ENCODE measurements at places on chromosomes 1 and 21. TPM values are rescaled to one million over a fixed set of nuclear protein-coding genes. Genes with fewer than 3 reads are reported as not detected.

GRCh38 chr1:224348137-224348536, 8.5 kb upstream of the CNIH4 start:
- no peak for DNase-seq

The VCAM1 gene
- 13.2 TPM for polyA plus RNA-seq

DNA sequence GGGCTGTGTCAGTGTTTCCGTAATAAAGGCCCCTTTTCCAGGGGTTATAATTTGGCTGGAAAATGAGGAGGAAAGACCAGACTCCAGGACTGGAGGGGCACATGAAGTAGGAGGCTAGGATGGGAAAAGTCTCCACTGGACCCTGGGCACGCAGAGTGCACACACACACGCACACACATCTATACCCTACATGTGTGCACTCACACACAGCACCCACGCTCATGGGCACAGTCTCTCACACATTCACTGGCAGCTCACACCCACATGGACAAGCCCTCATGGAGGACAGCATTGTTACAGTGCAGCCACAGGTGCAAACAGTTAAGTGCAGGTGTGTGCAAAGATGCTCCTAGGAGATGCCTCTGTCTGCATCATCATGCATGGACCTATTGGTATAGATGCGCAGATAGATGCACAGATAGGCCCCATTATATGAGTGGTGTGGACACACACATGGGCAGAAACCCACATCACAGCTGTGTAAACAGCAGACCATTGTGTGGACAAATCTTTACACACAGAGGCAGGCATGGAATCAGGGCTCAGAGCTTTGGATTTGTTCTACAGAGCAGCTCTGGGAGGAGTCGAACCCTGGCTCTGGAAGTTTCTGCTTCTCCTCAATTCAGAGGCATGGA, 9.1 kb upstream of the RUNX3 start:
- no peak for DNase-seq

- DNase-seq, result no peak
These were observed 97.1 kb downstream of the DUSP10 start for GRCh38 chr1:221644663-221645258.

GRCh38 chr1:167717351-167717750, 4.4 kb upstream of the MPZL1 start:
- DNase-seq, result no peak

GRCh38 chr1:15296585-15297321, 49.7 kb downstream of the FHAD1 start:
- DNase-seq, result no peak

DNA sequence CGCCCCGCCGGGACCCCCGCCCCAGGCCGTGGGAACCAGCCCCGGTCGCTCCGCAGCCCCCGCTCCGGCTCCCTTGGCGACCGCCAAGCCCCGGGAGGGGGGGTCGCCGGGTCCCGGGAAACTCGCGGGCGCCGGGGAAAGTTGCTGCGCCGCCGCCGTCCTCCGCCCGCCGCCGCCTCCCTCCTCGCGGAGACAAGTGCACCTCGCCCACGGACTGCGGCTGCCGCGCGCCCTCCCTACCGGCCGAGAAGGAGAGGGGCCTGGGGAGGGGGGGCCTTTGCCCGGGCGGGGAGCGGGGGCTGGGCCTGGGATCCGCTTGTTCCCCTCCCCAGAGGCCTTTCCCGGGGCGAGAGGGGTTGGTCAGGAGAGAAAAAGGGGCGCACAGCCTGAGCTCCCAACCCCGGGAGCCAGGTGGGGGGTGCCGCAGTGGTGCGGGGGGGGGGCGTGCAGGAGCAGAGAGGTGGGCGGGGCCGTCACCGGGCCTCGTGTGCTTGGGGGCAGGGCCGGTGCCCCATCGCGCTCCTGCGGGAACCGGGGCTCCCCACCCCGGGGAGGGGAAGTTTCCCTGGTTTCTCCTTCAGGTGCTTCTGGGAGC, 592 bp downstream of the AGRN start:
- no peak for DNase-seq

The CCDC27 gene
- not detected for polyA plus RNA-seq

DNA sequence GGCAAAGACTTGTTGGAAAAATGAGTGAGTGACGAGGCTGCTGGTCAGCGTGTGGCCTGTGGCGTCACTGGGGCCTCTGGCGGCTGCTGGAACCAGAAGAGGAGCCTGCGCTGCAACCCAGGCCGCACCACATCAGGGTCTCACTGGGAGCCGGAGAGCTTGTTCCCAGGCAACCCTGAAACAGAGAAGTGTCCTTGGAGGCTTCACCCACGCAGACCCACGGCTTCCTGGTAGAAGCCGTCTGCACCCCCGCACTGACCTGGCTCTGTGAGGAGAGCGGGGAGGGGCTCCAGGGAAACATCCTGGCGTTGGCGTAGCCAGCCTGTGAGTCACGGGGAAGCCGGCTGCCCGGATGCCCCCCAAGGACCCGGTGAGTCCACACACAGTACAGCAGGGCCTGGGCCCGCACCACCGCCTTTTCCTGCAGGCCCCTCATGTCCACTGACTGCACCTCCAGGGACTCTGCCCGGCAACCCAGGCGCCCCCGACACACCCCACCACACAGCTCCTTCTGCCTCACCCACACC, 57.4 kb downstream of the COL6A1 start:
- no peak for DNase-seq

DNA sequence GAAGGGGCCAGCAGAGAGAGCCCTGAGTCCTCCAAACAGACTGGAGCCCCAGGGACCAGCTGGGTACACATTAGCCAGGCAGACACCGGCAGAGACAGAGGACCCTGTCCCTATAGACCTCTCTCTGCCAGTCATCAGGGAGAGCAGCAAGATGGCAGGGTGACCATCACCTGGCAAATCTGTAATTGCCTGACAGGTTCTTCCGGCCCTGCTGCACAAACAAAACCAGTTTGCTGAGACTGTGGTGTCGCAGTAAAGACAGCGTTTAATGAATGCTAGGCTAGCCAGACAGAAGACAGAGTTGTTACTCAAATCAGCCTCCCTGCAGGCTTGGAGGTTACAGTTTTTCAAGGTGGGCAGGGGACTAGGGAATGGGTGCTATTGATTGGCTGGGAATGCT, 618.9 kb downstream of the NPHP4 start:
- no peak for DNase-seq

The ATPAF1 gene
- 36.3 TPM for polyA plus RNA-seq

The NFASC gene
- polyA plus RNA-seq, result 9.5 TPM

GRCh38 chr1:98323906-98324358, 337.6 kb upstream of the SNX7 start:
- no peak for DNase-seq

The HSF2BP gene
- 0.37 TPM for polyA plus RNA-seq

DNA sequence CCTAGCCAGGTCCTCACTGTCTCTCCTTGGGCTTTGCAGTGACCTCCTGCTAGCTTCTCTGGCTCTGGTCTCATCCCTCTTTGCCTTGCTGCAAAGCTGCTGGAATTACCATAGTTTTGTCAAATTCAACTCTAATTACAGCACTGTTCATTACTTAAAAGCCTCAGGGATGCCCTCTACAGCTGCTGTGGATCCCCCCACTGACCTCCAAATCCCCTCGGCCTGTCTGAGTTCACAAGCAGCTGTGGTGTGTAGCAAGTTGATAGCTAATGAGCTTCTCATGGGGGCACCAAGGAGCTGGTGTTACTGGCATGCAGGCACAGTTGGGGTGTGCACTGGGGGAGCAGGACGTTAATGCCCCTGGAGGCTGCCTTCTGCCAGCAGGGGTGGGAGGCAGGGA, 24.8 kb downstream of the NIPAL3 start:
- no peak for DNase-seq

- no peak for DNase-seq
These were observed 185.7 kb downstream of the FOXD2 start for GRCh38 chr1:47623557-47623940.

- no peak for DNase-seq
These were observed 698 bp downstream of the MOV10 start for GRCh38 chr1:112674986-112675727.

GRCh38 chr1:205453466-205453865, 2.4 kb downstream of the BLACAT1 start:
- no peak for DNase-seq

- DNase-seq, result no peak
These were observed 67.9 kb downstream of the TBX15 start for GRCh38 chr1:118920124-118920717.

- no peak for DNase-seq
These were observed 89.2 kb downstream of the JAK1 start for GRCh38 chr1:64877151-64877550.

GRCh38 chr1:226121049-226121586, 58.6 kb downstream of the H3-3A start:
- no peak for DNase-seq

DNA sequence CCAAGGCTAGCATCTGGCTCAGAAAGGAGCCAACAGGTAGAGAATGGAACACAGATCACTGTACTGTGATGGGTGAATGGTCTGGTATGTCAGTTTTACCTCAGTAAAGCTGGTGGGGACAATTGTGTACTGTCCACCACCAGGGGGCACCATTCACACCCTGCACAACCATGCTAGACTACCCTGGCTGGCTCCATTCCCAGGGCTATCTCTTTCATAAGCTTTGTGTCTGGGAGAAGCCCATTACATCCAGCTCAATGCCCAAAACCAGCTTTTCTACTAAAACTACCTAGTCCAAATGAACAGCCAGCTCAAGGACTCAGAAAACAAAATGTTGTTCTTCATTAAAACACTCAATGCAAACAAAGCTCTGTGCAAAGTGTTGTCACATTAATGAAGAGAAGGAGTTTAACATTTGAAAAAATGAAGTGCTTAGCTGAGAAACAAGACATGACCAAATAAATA, 62.0 kb upstream of the RASAL2 start:
- DNase-seq, result peak; percentile 43

- DNase-seq, result no peak
These were observed 131.0 kb downstream of the ROR1 start for GRCh38 chr1:63904826-63905225.

The BATF3 gene
- 3.7 TPM for polyA plus RNA-seq

The FCRL6 gene
- polyA plus RNA-seq, result 0.20 TPM

- DNase-seq, result no peak
These were observed 62.0 kb downstream of the NVL start for GRCh38 chr1:224267925-224268324.

GRCh38 chr1:221711063-221711577, 30.8 kb downstream of the DUSP10 start:
- no peak for DNase-seq

The SPATA21 gene
- polyA plus RNA-seq, result 0.29 TPM

- DNase-seq, result no peak
These were observed 111.4 kb upstream of the VANGL1 start for GRCh38 chr1:115530407-115530806.

The SUSD4 gene
- 2.0 TPM for polyA plus RNA-seq

Data from urinary bladder (tissue), 4 donors.